Stimulated activated CD8-positive, alpha-beta memory T cell treated with anti-CD3 and anti-CD28 coated beads, Interleukin-15, amount 100 ng/mL, for 4 hours (primary cell): ENCODE measurements at places on chromosomes 6 and 20.

- DNase-seq = no peak
Observed at GRCh38 chr6:100461278-100461916, 3.3 kb downstream of the SIM1 start.

DNA sequence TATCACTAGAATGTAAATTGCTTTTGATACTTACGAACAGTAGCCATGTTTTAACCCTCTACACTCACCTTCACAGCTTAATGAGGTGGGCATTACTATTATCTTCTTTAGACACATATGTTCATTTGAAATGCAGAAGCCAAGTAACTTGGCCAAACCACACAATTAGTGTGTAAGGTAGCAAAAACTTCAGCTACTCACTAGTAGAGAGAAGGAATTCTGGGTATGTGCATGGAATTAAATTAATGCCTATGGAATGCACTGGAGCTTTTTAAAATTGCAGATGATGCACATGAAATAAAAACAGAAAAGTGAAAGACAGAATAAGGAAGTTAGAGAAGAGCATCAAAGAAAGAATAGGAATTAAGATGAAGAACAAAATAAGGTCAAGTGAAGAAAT, 494.0 kb downstream of the ADGRB3 start:
- DNase-seq = no peak

DNA sequence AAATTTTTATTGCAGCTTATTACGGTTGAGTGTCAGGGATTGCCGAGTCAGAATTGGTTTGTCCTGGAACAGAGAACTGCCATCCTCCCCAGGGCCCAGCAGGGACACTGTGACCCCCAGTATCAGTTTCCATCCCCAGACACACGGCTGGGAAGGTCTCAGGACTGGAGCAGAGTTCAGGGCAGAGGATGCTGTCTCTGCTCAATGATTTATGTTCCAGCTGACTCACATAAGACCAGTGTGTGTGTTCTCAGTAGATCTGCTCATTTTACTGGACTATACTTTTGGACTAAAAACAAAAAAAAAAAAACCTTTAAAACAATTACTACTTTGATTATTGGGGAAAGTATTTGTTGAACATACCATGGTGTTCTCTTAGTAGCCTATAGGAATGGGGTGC, 44.2 kb downstream of the FNDC1 start:
- no peak for DNase-seq

DNA sequence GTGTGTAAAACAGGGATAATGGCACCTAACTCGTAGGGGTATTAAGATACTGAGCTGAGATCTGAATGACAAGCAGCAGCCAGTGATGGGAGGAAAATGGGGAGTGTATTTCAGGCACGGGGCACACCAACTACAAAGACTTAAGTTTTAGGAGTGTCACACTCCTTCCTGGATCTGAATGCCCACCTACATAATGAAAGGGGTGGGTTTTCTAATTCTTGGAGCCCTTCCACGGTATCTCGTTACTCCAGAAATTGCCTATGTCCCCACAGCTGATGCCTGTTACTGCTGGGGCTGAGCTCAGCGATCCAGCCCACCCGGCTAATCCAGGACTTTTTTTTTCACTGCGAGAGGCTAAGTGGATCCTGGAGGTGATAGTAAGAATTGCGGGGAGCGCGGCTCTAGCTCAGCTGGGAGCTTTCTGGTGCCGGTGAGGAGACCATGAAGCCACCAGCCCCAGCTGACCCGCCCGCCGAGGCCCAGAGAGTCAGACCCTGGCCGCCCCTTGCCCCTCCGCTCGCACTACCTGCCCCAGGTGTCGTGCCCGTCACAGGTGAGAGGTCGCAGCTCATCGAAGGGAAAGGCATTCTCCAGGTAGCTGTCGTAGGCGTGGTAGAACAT, 727 bp downstream of the EDEM2 start:
- DNase-seq = no peak

DNA sequence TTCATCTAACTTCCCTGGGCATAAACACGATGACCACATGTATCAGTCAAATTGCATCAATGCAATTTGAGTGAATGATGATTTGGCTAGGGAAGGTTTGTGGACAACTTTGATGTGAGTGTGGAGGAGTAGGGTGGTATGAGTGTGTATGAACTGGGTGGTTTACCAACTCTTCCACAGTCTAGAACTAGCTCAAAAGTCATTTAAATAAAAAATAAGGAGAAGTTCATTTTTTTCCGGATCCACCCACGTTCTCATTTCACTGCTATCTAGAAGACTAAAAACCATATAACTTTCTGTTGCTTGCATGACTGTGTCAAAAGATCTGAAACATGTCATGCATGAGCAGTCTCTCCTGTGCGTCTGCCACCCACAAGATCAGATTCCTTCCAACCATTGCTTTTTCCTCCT, 23.6 kb downstream of the SLC35D3 start:
- DNase-seq = no peak

- DNase-seq = no peak
Observed at GRCh38 chr6:163427498-163428254, 13.2 kb downstream of the QKI start.

- no peak for DNase-seq
Observed at GRCh38 chr6:123017104-123017682, 21.2 kb downstream of the CLVS2 start.

DNA sequence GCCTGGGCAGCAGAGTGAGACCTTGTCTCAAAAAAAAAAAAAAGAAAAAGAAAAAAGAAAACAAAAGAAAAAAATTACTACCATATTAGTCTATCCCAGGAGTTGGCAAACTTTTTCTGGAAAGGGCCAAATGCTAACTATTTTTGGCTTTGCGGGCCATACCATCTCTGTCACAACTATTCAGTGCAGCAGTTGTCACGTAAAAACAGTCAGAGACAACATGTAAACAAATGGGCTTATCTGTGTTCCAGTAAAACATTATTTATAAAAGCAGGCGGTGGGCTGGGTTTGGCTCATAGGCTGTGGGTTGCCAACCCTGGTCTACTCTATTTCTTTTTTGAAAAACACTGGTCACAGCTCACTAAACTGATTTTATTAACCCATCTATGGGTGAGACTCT, 53.4 kb downstream of the EYA2 start:
- DNase-seq = no peak

DNA sequence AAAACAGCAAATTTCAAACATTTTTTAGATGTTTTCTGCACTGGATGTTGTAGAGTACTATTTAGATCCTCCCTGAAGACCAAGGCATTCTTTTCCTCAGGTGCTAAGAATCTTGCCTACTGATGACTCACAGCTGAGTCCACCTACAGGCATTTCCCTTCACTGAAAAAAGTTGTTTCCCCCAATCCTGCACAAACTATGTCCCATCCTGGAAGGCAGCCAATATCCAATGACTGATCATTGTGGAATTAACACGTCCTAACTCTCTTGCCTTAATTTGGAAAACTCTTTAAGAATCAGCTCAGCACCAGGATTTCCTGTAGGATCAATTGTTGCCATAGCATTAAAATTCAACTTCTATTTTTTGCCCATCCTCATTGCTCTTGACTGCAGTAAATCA, 268.4 kb upstream of the IRAK1BP1 start:
- DNase-seq = no peak

DNA sequence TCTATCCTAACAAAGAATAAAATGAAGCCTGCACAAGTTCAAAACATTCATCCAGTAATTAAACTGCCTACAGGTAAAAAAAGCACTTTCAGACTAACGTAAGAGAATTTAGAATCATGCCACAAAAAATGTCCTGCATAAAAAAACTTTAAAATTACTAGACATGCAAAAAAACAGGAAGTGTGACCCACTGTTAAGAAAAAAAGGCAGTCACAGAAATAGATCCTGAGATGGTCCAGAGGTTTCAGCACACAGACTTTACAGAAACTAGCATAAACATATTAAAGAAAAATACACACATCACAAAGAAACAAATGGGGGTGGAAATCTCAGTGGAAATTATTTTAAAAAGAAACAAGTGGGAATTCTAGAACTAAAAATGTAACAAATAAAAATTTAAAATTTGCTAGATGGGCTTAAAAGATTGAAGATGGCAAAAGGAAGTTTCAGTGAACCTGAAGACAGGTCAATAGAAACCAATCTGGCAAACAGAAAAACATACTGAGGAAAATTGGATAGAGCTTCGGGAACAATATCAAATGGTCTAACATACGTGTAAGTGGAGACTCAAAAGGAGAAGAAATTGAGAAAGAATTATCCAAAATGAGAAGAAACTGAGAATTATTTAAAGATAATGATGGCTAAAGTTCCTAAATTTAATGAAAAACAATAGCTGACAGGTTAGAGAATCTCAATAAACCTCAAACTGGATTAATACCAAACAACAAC, 3.4 kb upstream of the ZNF133 start:
- no peak for DNase-seq

DNA sequence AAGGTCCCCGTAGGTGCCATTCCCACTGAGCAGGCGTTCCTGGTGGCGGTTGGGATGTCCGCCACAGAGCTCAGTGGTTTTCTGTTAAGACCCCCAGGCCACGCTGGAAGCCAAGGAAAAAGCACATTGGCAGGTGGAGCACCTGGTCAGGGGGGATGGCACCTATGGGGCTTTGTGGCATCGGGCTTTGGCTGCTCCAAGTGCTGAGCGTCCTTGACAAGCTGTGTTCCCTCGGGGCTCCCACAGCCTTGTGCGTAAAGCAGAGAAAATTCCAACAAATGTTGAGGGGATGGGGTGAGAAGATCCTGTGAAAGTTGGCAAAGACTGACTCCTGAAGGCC, 135.4 kb downstream of the JPH2 start:
- no peak for DNase-seq
